Retina (tissue), 1 donor: ENCODE measurements at places on chromosomes 5 and 9.
A peak's percentile ranks its signal among the peaks of the same experiment; 100 is the strongest.

DNA sequence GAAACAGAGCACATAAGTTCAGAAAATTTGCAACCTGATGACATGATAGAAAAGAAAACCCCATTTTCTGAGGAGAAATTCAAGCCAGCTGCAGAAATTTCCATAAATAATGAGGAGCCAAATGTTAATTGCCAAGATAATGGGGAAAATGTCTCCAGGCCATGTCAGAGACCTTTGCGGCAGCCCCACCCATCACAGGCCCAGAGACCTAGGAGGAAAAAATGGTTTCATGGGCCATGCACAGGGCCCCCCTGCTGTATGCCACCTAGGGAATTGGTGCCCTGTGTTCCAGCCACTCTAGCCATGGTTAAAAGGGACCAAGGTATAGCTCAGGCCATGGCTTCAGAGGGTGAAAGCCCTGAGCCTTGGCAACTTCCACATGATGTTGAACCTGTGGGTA, 118.1 kb downstream of the NR2F1-AS1 start:
- DNase-seq, result no peak

- DNase-seq, result peak; percentile 41
Measured at GRCh38 chr5:55694152-55694830, 17.8 kb downstream of the SLC38A9 start.

DNA sequence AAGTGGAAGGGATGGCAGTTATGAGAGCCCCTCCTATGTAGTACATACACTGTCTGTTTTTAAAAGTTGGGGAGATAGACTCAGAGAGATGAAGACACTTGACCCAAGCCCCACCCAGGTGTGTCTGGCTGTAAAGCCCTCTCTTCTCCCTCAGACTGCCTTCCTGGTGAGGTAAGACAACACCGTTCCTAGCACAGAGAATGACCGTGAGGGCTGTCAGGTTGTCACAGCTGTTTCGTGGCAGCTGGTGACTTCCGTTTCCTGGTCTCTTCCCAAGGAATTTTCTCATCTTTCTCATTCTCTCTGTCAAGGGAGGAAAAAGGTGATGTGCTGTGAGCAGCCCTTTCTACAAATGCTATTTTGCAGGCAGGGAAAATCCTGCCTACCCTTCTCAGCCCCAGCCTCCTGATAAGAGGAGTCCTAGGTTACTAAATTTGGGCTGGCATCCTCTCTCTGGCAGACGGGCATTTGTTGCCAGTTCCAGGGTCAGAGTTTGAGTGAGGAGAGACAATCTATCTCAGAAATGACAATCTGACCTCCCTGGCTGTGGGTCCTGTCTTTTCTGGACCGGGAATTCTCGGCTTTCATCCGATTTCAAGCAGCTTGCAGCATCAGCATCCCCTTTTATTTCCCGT, 263.5 kb upstream of the PANK3 start:
- DNase-seq, result no peak

DNA sequence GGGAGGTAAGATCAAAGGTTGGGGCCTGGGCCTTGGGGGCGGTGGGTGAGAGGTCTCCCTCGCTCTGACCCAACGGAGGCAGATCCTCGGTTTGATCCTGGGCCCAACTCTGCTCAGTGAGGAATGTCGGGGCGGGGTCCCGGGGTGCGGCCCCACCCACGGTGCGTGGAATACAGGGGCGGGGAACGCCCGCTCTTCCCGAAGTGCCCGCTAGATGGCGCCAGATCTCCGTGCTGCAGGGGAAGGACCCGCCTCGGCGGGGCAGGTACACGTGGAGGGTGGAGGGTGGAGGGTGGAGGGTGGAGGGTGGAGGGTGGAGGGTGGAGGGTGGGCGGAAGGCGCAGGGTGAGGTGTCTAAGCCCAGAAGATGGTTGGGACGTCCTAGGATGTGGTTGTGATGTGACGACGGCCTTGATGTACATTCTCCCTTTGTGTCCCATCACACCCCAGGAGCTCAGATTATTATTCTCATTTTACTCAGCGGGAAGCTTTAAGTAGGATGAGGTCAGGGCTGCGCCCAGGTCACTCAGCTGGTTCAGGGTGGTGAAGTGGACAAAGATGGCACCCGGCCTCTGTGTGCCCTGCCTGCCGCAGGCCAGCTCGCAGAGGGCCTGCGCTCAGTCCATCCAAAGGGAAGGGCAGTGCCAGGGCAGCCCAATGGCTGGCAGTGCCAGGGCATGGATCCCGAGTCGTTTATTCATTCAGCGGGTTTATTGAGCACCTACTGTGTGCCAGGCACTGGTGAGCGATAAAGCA, 9.4 kb upstream of the RPS14 start:
- DNase-seq, result peak; percentile 88

- DNase-seq, result no peak
Measured at GRCh38 chr9:113219186-113219936, 1.7 kb downstream of the FKBP15 start.

DNA sequence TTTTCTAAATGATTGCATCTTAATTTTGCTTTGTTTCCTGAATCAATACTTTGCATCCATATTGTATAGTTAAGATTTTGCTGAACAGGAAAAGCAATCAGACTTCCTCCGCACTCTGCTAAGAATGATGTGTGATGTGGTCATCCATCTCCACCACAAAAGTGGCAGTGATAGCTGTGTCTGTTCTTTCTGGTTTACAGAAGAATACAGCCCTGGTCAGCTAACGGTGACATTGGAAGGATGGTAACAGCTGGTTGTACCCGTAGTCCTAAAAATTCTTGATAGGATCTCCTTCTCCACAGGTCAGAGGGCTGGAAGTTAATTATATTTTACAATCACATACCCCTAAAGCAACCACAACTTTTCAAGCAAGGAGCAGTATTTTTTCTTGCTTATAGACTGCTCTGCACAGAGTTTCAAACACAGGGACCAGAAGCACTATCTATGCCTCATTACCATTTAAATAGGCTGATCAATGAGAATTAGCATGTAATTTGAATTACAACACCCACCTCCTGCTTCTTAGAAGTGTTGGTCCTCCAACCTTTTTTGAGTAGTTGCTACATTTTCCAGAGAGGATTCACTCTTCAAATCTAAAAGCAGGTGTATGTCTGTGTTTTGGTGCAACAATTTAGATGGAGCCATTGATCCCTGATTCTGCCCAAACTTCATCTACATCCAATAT, 1191.9 kb upstream of the NUDT12 start:
- DNase-seq, result no peak

DNA sequence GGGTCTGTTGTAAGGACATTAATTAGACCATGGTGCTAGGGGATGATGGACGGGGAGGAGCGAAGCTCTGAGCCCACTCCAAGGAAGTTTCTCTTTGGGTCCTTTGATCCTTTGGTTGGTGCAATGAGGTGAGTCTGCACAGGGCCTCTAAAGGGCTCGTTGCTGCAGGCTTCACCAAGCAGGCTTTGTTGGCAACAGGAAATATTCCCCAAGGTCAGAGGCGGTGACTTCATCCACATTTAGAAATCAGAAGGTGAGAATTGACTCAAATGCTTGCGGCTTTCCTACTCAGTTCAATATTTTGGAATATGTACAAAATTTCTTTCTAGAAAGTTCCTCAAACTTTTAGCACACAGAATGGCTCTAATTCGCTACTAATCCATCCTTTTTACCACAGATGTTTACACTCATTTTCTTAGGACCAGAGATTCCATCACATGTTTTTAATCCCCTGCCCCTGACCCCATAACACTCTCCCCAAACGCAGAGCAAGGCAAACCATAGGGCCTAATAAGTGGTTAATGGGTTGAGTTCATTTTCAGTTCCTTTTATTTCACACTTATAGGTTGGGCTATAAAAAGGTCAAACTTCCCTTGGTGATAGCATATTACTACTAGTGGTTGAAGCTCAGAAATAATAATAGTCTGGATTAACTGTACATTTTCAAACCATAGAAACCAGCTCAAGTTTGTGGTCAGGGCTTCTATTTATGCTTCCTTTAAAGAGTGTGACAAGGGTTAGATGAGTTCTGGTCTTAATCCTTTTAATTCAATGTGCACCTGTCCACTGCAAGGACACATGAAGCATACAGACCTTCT, 37.3 kb upstream of the TMEM252 start:
- no peak for DNase-seq

DNA sequence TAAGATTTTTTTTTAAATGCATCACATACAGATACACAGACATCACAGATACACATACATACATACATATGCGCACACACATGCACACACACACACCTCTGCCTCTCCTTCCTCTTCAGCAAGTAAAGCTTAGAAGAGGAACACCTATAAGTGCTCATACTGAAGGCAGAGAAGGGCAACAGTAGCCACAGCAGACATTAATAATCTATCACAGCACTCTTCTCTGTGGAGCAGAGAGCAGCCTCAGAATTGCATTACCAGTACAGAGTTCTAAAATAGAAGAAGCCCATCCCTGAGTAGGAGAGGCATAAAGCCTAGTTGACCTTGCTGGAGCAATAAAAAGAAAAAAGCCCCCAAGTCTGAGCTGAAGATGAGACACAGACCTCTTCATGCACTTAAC, 110.6 kb downstream of the MLLT3 start:
- no peak for DNase-seq

DNA sequence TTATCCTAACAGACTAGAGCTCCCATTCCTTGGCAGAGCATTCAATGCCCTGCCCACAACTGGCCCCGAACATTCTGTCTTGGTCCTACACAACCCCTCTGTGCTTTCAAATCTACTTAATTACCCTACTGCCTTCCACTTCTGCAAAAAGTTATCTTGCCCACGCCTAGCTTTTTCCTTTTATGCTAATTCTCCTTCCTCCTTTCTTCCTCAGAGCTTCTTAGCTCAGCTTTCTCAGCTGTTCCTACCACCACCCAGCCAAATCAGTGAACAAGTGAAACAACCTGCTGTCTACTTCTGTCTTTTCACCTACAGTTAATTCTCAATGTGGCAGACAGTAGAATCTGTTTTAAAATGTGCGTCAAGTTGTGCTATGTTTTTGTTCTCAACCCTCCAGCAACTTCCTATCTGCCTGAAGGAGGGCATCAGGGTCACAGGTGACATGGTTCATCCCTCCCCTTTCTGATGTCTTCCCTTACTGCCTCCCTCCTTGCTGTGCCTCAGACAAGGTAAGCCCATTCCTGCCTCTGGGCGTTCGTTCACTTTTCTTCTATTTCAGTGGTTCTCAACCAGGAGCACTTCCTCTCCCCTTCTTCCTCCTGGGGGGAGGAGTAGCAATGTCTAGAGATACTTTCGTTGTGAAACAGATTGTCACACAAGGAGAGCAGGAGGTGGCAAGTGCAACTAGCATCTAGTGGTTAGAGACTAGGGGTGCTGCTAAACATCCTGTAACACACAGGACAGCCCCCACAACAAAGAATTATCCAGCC, 1.3 kb upstream of the REEP5 start:
- no peak for DNase-seq

- no peak for DNase-seq
Measured at GRCh38 chr5:121273833-121274433, 577.7 kb upstream of the FTMT start.

GRCh38 chr5:179836225-179837019, 15.7 kb downstream of the SQSTM1 start:
- no peak for DNase-seq

GRCh38 chr5:171647043-171647903, 138.3 kb upstream of the SMIM23 start:
- DNase-seq, result peak; percentile 47

DNA sequence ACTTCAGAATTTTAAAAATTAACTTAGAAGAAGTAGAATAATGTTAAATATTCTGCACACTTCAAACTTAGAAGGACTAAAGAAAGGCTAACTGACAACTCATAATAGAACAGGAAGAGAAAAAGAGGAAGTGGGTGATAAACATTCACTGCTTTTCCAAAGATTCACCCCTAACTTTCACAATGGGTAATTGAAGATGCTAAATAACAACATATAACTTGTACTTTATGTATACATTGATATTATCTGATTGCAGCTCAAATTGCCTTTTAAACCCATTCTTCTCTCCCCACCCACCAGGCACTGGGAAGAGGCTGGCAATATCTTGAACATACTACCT, 376.6 kb downstream of the EFNA5 start:
- DNase-seq, result no peak

- DNase-seq, result no peak
Measured at GRCh38 chr9:27198190-27198589, 89.2 kb downstream of the TEK start.

GRCh38 chr5:134111741-134112647, 2.5 kb upstream of the TCF7 start:
- DNase-seq, result no peak

- DNase-seq, result peak; percentile 28
Measured at GRCh38 chr9:119839888-119840287, 470.7 kb upstream of the BRINP1 start.

GRCh38 chr9:95058795-95059386, 258.6 kb downstream of the FANCC start:
- no peak for DNase-seq

GRCh38 chr9:89428901-89429890, 68.7 kb downstream of the SEMA4D start:
- no peak for DNase-seq

- DNase-seq, result no peak
Measured at GRCh38 chr9:121844098-121844497, 192.7 kb downstream of the DAB2IP start.

DNA sequence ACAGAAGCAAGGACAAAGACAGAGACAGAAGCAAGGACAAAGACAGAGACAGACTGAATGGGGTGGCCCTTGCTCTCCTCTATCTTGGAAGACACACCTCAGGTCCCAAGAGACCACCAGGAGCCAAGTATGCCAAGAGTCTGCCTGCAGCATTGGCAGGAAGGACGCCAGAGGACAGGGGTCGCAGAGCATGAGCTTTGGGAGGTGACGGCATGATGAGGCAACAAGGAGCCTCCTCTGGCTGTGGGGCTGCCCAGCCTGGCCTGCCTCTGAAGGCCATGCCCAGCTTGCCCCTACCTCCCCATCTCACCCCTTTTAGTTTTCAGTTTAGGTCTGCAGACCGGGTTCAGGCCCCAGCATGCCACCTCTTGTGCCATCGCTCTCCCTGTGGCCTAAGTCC, 17.6 kb downstream of the PDGFRB start:
- DNase-seq, result no peak

DNA sequence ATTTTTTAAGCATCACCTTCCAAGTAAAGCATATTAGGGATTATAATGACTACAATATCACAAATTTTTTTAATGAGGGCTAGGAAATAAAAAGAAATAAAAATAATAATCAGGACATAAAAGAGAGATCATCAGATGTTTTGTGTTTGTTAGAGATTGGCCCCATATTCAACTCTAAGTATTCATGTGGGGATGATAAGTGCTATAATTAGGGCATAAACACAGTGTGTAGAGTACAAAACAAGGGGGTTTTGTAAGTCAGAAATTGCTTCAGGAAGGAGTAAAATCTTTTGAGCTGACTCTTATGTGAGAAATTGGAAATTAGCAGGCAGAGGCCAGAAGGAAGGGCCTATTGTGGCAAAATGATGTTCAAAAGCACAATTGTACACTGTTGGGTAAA, 127.3 kb downstream of the STARD4 start:
- no peak for DNase-seq

GRCh38 chr5:135339189-135339588, 59.8 kb downstream of the MACROH2A1 start:
- no peak for DNase-seq

GRCh38 chr5:169226895-169227294, 74.0 kb downstream of the SLIT3 start:
- no peak for DNase-seq

GRCh38 chr5:332843-333242, 11.3 kb downstream of the AHRR start:
- no peak for DNase-seq
